ENCODE measurements at places on chromosomes 3 and 15.

GRCh38 chr3:177102553-177102952, 94.7 kb downstream of the TBL1XR1 start:
- DNase-seq: no peak

DNA sequence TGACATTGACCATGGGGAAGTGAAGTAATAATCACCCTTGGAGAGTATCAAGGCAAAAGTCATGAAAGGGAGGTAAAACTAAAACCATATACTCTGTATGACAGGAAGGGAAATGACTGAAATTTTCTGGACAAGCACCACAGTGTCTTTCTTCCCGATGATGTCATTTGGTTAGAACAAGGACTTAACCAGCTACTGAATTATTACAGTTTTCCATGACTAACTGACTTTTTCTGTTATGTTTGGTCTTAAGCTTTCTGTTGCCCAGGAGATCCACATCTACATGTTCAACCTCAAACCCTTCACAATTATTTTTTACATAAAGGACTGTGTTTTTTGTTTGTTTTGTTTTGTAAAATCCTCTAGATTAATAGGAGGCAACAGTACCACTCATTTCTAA, 191.9 kb upstream of the IL12A start:
- no peak for DNase-seq

DNA sequence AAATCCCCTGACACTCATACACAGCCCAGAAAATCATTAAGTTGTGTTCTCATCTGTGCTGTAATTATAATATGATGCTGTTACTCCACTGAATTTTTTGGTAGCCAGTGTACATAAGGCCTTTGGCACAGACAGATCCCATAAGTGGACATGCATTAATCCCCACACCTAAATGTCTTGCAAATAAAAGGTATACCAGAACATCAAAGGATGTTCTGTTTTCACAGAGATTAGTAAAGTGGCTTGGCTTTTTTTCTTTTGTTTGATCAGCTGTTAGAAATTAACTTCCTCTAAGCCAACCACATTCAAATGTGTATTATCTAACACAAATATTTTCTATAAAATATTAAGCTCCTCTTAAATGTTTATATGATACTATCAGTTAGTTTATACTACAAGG, 2.7 kb downstream of the SST start:
- DNase-seq: no peak

DNA sequence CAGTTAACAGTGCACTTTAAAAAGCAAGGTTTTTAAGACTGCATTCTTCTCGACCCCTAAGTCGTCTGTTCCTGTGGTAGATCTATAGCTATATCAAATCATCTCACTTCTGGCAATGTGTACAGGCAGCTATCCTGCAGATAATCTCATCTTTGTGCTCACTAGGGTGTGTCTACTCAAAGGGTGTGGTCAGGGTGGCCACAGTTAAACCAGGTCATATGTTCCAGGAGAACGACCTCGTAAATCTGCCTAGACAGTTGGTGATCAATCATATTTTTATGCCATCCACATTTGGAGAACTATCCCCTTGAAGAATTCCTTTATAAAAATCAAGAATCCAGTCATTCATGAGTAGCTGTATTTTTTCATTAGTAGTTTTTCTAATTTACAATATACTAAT, 3.0 kb downstream of the VEPH1 start:
- DNase-seq: no peak

Measured in effector CD8-positive, alpha-beta T cell (primary cell).